ENCODE measurements at places on chromosomes 11 and 22.

GRCh38 chr11:134510233-134511040, 98.4 kb upstream of the B3GAT1 start:
- DNase-seq = no peak

DNA sequence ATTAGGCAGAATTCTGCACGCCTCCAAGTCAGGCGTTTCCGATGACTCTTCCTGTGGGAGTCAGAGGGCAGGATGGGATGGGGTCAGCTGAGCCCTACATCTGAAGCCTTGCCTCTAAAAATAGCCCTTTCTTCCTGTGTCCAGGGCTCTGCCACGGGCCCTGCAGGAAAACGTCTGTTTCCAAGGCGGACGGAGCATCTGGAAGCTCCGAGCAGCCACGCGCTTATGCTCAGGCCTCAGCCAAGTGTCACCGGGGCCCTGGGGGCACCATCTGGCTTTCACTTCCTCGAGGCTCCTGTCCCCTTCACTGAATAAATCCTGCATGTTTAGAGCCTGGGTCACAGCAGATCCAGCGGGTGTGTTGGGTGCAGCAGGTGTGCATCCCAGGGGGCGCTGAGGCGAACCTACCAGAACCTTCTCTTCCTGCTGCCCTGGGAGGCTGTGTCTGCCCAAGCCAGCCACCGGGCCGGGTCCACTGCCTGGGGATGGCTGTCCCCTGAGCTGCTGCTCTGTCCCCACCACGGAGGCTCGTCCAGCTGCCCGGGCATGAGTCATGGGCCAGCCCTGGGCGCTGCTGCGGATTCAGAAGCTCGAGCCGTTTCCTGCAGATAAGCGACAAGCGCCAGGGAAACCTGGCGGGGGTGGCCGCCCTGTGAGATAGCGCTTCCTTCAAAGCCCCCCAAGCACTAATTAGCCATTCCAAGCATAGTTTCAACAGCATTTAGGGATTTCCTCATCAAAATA, 32.0 kb upstream of the LINC01488 start:
- DNase-seq = no peak

GRCh38 chr11:44749189-44749588, 22.4 kb downstream of the TSPAN18 start:
- no peak for DNase-seq

DNA sequence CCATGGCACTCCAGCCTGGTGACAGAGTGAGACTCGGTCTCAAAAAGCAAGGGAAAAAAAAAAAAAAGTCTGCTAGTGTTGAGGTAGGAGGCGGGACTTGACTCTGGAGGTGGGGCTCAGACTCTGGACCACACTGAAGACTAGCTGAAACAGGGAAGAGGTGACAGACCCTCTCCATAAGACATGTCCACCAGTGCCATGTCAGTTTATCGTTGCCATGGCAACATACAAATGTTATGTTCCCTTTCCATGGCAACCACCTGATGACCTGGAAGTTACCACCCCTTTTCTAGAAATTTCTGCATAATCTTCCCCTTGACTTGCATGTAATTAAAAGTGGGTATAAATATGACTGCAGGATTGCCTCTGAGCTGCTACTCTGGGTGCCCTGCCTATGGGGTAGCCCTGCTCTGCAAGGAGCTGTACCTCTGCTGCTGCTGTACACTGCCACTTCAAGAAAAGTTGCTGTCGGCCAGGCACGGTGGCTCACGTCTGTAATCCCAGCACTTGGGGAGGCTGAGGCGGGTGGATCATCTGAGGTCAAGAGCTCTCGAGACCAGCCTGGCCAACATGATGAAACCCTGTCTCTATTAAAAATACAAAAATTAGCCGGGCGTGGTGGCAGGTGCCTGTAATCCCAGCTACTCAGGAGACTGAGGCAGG, 55.1 kb downstream of the KIAA1671 start:
- no peak for DNase-seq

DNA sequence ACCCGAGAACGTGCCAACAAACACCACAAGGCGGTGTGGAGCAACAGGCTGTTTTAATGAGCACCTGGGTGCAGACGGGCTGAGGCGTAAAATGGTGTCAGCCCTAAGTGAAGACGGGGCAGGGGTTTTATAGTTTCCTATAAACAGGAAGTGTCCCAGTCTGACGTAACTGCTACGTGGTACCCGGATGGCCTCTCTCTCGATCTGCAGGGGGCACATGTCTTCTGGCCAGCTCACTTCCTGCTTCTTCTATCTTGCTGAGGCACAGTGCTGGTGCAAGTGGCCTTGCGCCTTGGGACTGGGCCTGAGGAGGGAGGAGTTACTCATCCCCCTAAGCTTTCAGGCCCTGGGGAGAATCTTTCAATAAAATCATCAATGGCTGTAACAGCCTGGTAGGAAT, 20.9 kb downstream of the OOSP3 start:
- no peak for DNase-seq

DNA sequence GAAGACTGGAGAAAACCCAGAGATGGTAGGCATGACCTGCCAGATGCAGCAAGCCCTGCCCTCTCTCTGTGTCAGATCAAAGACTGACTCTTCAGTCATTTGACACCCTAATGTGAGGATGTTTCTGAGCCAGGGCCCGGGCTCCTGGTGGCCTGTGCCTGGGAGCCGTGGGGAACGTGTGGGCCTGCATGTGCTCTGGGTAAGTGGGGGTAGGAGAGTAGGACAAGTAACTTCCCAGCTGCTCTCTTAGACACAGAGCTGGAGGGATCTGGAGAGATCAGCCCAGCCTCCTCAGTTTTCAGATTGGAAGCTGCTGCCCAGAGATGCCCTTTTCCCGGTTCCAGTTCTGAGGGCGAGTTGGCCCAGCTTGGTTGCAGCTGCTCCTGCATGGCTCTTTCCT, 110.8 kb downstream of the TEAD1 start:
- DNase-seq = no peak

DNA sequence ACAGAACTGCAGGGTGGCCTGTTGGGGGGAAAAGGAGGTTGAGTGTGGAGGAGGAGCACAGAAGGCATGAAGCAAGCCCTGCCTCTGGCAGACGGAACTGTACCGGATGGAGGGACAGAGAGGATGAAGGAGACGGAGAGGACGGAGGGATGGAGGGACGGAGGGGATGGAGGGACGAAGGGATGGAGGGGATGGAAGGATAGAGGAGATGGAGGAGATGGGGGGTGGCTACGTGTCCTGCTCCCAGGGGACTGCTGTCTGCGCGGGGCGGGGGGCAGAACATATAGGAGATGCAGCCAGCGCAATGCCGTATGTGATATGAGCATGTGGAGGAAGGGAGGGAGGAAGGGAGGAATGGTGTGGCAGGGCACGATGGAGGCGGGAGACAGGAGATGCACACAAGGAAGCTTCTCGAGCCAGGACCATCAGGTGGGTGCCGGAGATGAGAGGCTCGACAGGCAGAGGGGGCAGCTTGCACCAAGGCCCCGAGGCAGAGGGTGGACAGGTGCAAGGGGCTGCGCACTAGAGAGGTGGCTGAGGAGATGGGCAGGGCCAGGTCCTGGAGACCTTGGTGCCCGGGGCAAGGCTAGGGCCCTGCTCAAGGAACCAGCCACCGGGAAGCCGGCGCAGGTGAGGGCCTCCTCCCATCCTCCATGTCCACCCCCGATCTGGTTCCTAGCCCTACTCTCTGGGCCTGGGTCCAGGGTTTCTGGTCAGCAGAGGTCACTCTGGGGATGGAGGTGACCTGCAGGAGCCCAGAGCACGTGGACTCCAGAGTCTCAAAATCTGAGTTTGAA, 25.3 kb downstream of the MAFF start:
- DNase-seq = no peak

- DNase-seq = no peak
Measured at GRCh38 chr22:29268511-29269229, 602 bp downstream of the EWSR1 start.

GRCh38 chr22:31490496-31490925, 869 bp upstream of the EIF4ENIF1 start:
- DNase-seq = no peak

- DNase-seq = peak; percentile 45
Measured at GRCh38 chr11:72223615-72224563, 678 bp upstream of the INPPL1 start.

DNA sequence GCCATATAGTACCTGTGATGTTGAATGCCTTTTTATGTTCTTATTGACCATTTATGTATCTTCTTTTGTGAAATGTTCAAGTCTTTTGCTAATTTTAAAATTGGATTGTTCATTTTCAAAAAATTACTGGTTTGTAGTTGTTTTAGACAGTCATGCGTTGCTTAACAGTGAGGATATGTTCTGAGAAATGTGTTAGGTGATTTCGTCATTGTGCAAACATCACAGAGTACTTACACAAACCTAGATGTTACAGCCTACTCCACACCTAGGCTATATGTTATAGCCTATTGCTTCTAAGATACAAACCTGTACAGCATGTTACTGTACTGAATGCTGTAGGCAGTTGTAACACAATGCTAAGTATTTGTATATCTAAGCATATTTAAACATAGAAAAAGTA, 32.5 kb downstream of the PDE3B start:
- DNase-seq = no peak

DNA sequence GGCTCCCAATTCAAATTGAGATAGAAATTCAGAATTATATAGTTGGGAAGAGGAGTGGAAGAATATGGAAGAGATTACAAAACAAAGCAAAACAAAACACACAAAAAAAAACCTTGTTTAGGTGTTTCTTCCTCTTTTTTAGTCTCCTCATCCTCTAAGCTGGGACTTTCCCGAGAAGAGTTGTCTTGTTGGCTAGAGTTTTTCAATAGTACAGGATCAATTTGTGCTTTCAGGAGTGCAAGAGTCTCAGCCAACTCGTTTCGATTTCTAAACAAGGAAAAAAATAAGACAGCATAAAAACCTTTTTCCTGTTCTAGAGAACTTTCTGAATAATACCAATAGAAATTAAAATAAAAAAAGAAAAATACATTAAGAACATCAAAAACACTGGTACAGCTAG, 87.8 kb upstream of the CLNS1A start:
- DNase-seq = no peak

DNA sequence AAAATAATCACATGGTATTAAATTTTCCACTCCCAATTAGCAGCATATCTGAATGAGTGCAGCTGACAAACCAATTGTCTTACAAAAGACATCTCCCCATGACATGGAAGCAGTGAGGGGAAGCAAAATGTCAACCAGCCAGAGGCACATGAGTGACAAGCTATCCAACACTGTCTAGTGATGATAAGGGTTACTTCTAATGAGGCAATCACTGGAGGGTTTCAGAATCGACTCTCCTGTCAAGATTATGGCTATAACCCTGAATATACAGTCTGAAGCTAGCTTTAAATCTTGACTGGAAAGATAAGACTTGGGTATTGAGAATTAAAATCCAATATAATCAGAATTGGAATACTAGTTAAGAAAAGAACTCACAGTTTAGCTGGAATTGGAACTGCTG, 50.3 kb downstream of the AMBRA1 start:
- no peak for DNase-seq

- no peak for DNase-seq
Measured at GRCh38 chr11:135004495-135004894, 592.5 kb upstream of the B3GAT1 start.

- no peak for DNase-seq
Measured at GRCh38 chr22:17897426-17897825, 123.2 kb upstream of the BID start.

DNA sequence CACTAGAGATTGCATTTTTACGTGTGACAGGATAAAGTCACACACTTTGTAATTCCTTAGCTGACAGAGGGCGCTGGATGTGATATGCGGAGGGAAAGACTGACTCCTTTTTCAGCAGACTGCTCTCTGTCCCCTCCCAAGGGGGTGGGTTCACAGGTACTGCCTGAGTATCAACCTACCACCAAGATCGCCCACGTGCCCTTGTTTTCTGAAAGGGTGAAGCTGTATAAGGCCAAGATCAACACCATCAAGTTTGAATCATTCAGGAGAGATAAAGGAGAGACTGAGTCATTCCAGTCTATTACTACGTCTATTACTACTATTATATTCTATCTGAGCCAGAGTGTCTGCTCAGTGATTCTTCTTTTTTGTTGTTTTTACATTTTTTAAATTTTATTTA, 30.7 kb downstream of the BUD13 start:
- DNase-seq = no peak

- no peak for DNase-seq
Measured at GRCh38 chr11:12552692-12553091, 121.5 kb upstream of the TEAD1 start.

Data from NCI-H1930 (cell line).